Progenitor cell of endocrine pancreas (in vitro differentiated cells): ENCODE measurements at places on chromosomes 11 and 22.
A peak's percentile ranks its signal among the peaks of the same experiment; 100 is the strongest.

- no peak for DNase-seq
- H3K27me3 ChIP-seq: peaks cover 42% of the 10 kb centered on the region
- no peaks in the 10 kb centered on the region for H3K36me3 ChIP-seq
Measured at GRCh38 chr11:126926376-126926791, 74.2 kb downstream of the KIRREL3 start.

GRCh38 chr22:46967445-46968358, 205.3 kb downstream of the TBC1D22A start:
- no peaks in the 10 kb centered on the region for H3K27me3 ChIP-seq

GRCh38 chr11:7977232-7977917, 9.8 kb upstream of the EIF3F start:
- no peak overlapping the region for H3K4me3 ChIP-seq
- H3K27me3 ChIP-seq: no peaks in the 10 kb centered on the region
- DNase-seq: no peak
- H3K27ac ChIP-seq: no peak overlapping the region

GRCh38 chr11:35792846-35793192, 130.2 kb downstream of the TRIM44 start:
- no peak for DNase-seq
- peak overlapping the region; percentile 62 for H3K27ac ChIP-seq
- H3K36me3 ChIP-seq: peaks cover 1% of the 10 kb centered on the region
- no peaks in the 10 kb centered on the region for H3K4me1 ChIP-seq
- H3K4me3 ChIP-seq: no peak overlapping the region

DNA sequence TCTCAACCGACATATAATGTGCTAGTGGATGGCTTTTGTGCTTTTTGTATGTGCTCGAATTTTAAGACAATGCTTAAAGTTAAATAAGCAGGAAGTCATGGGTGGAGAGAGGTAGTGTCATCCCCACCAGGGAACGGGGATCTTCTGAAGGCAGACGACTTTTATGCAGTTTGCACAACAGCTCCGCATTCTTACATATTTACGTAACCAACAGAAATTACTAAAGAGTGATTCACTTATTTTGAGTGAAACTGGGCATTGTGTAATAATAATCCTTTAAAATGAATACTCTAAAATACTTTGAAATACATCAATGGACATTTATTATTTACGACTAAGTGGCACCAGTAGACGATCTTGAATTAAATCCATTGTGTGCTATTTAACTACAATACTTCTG, 305.1 kb downstream of the CNTN5 start:
- no peak overlapping the region for H3K4me3 ChIP-seq
- no peaks in the 10 kb centered on the region for H3K36me3 ChIP-seq

DNA sequence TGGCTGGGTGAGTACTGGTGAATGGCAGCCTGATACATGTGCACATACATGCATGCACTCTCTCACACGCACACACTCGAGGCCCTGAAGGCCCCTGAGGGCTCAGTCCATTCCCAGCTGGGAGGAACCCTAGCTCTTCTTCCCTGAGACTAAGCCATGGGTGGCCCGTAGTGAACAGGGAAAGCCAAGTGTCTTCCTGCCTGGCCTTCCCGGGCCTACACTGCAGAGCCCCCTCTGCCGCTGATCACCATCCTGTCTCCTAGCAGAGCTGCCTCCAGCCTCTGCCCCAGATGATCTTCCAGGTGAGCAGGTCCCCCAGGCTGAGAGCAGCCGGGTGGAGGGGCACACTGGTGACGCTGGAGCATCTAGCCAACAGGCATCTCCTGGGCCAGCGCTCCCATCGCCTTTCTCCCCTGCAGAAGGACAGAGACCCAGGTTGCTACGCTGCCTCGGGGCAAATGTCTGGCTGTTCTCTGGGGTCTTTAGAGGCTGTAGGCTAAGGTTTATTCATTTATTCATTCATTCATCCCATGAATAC, 57.3 kb downstream of the CD82 start:
- peak; percentile 5 for DNase-seq
- peaks cover 8% of the 10 kb centered on the region for H3K4me1 ChIP-seq

DNA sequence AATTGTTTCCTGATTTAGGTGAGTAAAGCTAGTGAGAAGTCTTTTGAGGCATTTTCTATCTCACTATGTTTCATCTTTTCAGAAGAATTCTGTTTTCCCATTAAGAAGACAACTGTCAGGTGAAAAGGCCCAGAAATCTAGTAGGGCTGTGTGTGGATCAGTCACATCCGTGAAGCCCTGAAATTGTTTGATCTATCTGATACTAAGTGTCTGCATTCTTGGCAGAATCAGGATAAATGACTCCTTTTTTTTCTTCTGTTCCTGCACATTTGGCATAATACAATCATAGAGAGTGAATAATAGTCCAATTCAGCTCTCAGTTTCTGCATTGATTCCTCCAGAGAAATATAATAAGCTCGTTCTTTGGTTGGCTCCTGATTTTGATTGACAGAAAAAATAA, 208.3 kb downstream of the NAV2 start:
- H3K4me3 ChIP-seq: no peak overlapping the region
- H3K27me3 ChIP-seq: no peaks in the 10 kb centered on the region
- peaks cover 4% of the 10 kb centered on the region for H3K36me3 ChIP-seq
- no peak for DNase-seq
- peaks cover 18% of the 10 kb centered on the region for H3K4me1 ChIP-seq

DNA sequence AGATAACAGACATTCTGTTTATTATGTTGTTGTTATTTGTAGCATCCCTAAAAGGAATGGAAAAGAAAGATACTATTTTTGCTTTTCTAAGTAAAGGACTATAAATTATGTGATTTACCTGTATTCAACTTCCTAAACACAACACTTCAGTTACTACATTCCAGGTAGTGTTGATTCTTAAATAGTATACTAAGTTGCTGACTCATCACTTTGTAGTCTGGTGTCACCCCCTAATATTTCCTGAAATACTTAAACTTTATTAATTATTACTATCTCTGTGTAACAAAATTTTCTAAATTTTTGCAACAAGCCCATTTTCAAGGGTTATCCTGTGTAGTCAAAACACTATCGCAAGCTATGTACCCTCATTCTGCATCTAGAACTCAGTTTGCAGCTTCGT, 7.0 kb downstream of the SYTL2 start:
- peaks cover 1% of the 10 kb centered on the region for H3K4me1 ChIP-seq
- no peak for DNase-seq
- peaks cover 28% of the 10 kb centered on the region for H3K27me3 ChIP-seq
- no peaks in the 10 kb centered on the region for H3K36me3 ChIP-seq
- H3K4me3 ChIP-seq: no peak overlapping the region
- H3K27ac ChIP-seq: no peak overlapping the region

GRCh38 chr22:43245717-43246116, 58.8 kb upstream of the TTLL12 start:
- H3K36me3 ChIP-seq: no peaks in the 10 kb centered on the region
- H3K4me3 ChIP-seq: no peak overlapping the region
- no peak overlapping the region for H3K27ac ChIP-seq
- no peak for DNase-seq
- peaks cover 8% of the 10 kb centered on the region for H3K27me3 ChIP-seq
- H3K4me1 ChIP-seq: peaks cover 6% of the 10 kb centered on the region

DNA sequence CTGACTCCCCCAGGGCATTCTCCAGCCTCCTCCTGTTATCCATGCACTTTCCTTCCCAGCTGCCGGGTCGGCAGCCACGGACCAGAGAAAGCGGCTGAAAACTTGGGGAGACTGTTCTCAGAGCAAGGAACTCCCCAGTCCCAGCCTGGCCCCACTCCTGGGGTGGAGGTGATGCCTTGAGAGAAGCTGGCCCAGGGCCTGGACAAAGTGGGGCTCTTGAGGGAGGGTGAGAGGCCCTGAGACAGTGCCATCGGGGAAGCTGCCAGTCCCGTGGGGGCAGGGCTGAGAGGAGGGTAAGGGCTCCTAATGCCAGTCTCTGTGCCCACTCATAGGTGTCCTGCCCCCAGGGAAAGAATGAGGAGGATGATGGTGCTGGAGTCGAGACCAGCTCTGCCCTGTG, 53.8 kb downstream of the FLRT1 start:
- no peak overlapping the region for H3K27ac ChIP-seq
- H3K4me1 ChIP-seq: peaks cover 17% of the 10 kb centered on the region
- H3K4me3 ChIP-seq: no peak overlapping the region
- no peaks in the 10 kb centered on the region for H3K36me3 ChIP-seq

DNA sequence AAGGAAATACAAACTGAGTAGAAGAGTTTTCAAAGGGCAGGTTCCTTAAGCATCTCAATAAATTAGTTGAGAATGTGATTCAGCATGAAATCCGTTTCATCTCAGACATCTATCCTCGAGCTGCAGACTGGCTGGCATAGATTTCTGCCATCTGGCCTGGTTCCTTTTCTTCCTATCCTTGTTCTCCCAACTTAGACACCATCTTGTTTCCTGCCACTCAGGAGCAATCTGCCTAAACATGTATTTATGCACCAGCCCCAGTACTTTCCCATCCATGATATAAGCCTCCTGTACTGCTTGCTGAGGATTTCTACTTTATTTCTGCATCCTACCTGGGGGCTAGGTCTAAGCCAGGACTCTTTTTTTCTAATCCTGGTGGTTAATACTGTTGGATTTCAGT, 359.1 kb upstream of the C11orf87 start:
- H3K4me1 ChIP-seq: peaks cover 2% of the 10 kb centered on the region
- H3K4me3 ChIP-seq: no peak overlapping the region
- H3K27me3 ChIP-seq: no peaks in the 10 kb centered on the region
- no peak for DNase-seq
- no peak overlapping the region for H3K27ac ChIP-seq

GRCh38 chr11:82007521-82007920, 726.1 kb downstream of the FAM181B start:
- H3K27me3 ChIP-seq: no peaks in the 10 kb centered on the region
- H3K27ac ChIP-seq: no peak overlapping the region
- peaks cover 2% of the 10 kb centered on the region for H3K4me1 ChIP-seq
- no peak for DNase-seq
- no peaks in the 10 kb centered on the region for H3K36me3 ChIP-seq

DNA sequence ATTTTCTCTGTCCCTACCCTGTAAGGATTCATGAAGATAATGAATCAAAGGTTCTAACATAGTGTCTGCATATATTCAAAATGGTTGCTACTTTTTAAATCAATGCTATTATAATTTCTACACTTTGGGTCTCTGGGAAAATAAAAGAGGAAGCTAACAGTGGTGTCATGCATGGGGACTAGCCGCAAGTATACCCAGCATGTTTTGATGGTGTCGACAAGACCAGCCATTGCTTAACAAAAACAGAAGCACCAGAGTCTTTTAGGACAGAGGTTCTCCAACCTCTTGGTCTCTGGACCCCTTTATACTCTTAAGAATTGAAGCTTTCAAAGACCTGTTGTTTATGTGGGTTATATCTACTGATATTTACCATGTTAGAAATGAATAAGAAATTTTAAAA, 37.8 kb downstream of the RNF141 start:
- no peaks in the 10 kb centered on the region for H3K4me1 ChIP-seq
- no peak overlapping the region for H3K4me3 ChIP-seq
- peaks cover 5% of the 10 kb centered on the region for H3K36me3 ChIP-seq
- no peak for DNase-seq

- peaks cover 7% of the 10 kb centered on the region for H3K27me3 ChIP-seq
- no peak overlapping the region for H3K27ac ChIP-seq
- no peak overlapping the region for H3K4me3 ChIP-seq
- H3K4me1 ChIP-seq: peaks cover 19% of the 10 kb centered on the region
- no peaks in the 10 kb centered on the region for H3K36me3 ChIP-seq
- no peak for DNase-seq
Measured at GRCh38 chr11:61053191-61053590, 49.1 kb upstream of the CD5 start.

DNA sequence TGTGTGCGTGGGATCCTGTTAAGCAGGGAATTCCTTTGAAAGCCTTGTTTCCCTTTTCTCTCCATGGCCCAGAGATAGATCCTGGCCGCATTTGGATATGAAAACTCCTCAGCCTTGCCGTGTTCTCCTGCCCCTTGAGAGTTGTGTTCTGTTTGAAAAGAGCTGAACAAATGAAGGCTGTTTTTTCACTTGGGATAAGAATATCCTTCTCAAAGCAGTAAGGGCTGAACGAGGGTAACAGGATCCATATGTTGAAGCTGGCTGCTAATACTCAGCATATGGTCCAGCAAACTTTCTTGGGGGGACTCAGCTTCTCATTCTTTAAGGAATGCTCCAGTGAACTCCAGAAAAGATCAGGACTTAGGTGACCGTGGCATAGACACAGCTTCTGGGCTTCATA, 114.5 kb upstream of the TTC12 start:
- H3K36me3 ChIP-seq: peaks cover 2% of the 10 kb centered on the region
- peaks cover 9% of the 10 kb centered on the region for H3K27me3 ChIP-seq
- no peak overlapping the region for H3K27ac ChIP-seq
- no peak for DNase-seq
- H3K4me3 ChIP-seq: no peak overlapping the region
- H3K4me1 ChIP-seq: peaks cover 7% of the 10 kb centered on the region

DNA sequence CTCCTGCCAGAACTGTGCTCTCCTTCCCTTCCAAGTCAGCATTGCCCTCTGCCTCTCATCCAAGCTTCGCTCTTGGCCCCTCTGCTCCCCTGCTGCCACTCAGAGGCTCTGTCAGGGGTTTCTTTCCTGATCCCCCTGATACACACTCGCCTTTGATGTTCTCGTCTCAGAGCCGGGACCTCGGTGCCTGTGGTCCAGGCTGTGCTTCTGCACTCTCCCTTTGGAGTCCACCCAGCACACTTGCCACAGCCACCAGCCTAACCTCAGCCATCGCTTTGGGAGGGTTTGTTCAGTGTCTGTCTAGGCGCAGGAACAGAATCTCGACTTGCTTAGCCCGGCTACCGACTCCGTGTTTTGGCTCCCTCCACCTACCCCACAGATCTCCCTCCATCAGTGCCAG, 29.1 kb downstream of the PPFIA1 start:
- H3K27me3 ChIP-seq: no peaks in the 10 kb centered on the region
- no peak for DNase-seq
- H3K36me3 ChIP-seq: peaks cover 15% of the 10 kb centered on the region
- no peak overlapping the region for H3K27ac ChIP-seq

DNA sequence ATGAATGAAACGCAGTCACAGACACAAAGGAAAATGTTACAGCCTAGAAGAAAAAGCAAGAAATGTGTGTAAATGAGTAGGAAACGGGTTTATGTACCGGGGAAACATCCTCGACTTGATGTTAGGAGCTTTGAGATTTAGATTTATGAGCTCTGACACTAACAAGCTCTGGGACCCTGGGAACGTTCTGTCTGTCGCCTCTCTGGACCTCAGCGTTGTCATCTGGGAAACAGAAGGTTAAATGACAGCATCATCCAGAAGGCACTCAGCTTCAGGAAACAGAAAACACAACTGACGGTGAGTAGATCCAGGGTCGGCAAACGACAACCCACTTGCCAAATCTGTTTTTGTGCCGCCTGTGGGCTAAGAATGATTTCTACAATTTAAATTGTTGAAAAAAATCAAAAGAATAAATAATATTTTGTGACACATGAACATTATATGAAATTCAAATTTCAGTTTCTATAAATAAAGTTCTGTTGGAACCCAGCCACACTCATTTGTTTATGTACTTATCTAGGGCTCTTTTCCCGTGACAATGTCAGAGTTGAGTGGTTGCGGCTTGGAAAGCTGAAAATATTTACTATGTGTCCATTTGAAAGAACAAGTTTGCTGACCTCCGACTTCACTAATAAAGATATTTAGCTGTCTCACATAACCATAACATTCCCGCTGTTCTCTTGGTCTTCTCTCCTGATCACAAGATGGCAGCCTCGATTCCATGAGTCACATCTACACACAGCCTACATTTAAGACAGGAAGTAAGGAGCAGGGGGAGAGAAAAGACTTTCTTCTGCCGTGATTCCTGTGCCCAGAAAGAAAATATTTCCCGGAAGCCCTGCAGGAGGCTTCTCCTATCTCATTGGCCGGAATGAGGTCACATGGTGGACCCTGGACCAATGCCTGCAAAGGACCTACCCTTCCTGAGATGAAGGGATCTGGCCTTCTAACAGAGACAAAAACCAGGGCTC, 47.1 kb upstream of the SYT13 start:
- DNase-seq: no peak
- no peak overlapping the region for H3K27ac ChIP-seq
- no peak overlapping the region for H3K4me3 ChIP-seq
